ENCODE measurements at places on chromosomes 6 and 20.

- no peak for DNase-seq
Observed at GRCh38 chr6:122589115-122589514, 21.1 kb upstream of the PKIB start.

GRCh38 chr6:31898383-31899011, 999 bp upstream of the EHMT2 start:
- DNase-seq: no peak

GRCh38 chr6:85291326-85291725, 158.6 kb upstream of the NT5E start:
- no peak for DNase-seq

- DNase-seq: no peak
Observed at GRCh38 chr6:147117011-147117410, 87.2 kb upstream of the STXBP5 start.

DNA sequence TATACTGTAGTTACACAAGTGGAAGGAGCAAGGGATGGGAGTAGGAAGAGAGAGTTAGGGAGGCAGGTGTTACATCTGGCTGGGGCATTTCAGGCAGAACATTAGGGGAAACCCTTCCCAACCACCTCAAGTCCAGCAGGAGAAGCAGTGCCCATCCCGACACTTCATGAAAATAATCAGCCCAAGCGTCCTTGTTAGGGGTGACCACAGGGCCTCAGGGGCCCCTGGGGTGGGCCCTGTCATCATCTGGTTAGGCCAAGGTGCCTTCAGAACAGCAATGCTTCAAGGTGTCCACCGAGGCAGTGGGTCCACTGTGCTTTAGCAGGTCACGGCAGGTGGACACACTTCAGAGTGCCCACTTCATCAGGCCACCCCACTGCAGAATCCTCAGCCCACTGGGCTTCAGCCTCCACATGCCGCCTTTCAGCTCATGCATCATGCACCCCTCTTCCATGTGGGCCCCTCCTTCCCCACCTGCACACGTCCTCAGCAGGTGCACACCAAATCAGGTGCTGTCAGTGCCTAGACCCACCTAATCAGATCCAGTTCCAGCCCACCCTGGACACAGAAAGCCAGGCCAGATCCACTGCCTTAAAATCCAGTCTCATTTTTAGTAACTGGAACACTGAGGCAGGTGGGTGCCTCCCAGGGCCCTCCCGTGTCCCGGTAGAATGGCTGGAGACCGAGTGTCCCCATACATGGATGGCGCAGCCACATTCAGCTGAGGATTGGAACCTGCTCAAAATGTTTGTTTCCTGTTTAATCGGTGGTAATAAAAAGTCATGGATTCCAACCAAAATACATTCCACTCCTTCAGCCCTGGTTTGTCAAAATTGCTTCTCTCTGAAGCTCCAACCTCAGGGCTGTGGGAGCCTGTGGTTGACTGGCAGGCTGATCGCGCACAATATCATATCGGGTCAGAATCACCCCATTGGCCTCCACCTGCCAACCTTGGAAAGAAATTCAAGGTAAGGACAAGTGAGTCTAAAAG, 99.5 kb downstream of the ANKRD60 start:
- DNase-seq: no peak

GRCh38 chr20:25288291-25289181, 40.7 kb downstream of the PYGB start:
- DNase-seq: no peak

GRCh38 chr20:32626859-32627636, 41.9 kb upstream of the NOL4L start:
- DNase-seq: no peak

GRCh38 chr6:37507077-37507476, 7.4 kb upstream of the CCDC167 start:
- DNase-seq: no peak

GRCh38 chr6:157880534-157880933, 57.5 kb downstream of the SNX9 start:
- no peak for DNase-seq

- no peak for DNase-seq
Observed at GRCh38 chr20:62300319-62300718, 2.5 kb upstream of the ADRM1 start.
